ENCODE measurements at places on chromosomes 7 and 10. TPM values are rescaled to one million over a fixed set of nuclear protein-coding genes. Genes with fewer than 3 reads are reported as not detected.

The ODAD2 gene
- total RNA-seq = 0.12 TPM

The SPDYE2 gene
- 0.12 TPM for total RNA-seq

The PTF1A gene
- total RNA-seq = not detected

The IFIT1B gene
- total RNA-seq = not detected

The ANKRD61 gene
- total RNA-seq = 0.35 TPM

The OPALIN gene
- total RNA-seq = not detected

The HGF gene
- 19.5 TPM for total RNA-seq

The ADAMTS14 gene
- total RNA-seq = 1.5 TPM

The SPACDR gene
- total RNA-seq = 0.70 TPM

The AGMO gene
- total RNA-seq = 0.35 TPM

The LRIT1 gene
- total RNA-seq = not detected

Data from smooth muscle cell of the coronary artery (primary cell).